AML-193 (cell line): ENCODE measurements at places on chromosomes 7 and 10.

- DNase-seq: no peak
Observed at GRCh38 chr7:26202019-26202990, 760 bp downstream of the CBX3 start.

DNA sequence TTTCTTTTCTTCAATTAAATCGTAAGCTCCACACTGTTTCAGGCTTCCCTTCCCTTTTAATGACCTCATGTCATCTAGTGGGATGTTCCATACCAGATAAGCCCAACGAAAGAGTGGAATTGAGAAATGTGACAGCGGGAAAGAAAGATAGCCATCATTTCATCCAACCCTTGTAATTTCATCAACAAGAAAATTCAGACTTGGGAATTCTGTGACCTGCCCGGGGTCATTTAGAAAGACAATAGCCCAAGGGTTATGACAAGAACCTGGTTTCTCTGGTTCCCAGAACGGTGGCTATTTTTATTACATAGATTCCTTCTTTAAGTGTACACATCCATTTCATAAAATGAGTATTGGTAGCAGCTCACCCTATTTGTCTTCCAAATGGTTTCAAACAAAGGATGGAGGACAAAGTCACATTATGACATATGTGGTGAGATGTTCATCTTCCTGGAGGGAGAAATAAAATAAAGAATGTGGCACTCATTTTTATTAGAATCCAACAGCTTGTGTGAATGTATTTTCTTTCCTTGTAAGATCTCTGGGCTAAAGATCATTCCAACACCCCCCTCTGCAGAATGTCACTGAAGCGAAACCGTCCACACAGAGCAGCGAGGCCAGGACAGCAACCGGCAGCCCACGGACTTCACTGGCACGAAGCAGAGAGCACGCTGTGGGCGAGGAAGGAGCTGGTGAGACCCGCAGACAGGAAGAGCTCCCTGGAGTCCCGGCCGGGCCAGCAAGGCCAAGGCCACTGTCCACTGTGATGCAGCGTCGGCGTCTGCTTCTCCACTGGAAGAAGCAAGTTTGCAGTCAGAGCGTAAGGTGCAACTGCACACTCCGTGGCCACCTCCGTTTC lies 199.9 kb downstream of the KLF6 start:
- DNase-seq: no peak

DNA sequence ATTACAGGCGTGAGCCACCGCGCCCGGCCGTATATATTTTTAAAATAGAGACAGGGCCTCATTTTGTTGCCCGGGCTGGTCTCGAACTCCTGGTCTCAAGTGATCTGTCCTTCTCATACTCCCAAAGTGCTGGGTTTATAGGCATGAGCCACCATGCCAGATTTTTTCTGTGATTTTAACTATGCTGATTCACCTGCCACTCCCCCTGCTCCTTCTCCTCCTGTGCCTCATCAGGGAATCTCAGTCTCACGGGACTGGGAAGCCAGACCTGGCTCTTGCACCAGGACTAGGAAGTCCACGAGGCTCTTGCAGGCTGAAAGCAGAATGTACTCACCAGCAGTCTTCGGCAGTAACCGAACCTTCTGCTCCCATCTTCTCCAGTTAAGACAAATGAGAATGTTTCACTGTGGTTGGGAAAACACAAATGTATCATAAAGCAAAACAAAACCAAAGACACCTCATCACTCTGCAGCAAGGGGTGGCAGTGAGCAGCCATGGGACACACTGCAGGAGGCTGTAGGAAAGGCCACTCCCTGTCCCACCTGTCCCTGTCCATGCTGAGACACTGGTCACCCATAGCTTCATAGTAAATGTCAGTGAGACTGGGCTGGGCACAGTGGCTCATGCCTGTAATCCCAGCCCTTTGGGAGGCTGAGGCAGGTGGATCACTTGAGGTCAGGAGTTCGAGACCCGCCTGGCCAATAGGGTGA lies 78.7 kb upstream of the MKRN1 start:
- DNase-seq: no peak

DNA sequence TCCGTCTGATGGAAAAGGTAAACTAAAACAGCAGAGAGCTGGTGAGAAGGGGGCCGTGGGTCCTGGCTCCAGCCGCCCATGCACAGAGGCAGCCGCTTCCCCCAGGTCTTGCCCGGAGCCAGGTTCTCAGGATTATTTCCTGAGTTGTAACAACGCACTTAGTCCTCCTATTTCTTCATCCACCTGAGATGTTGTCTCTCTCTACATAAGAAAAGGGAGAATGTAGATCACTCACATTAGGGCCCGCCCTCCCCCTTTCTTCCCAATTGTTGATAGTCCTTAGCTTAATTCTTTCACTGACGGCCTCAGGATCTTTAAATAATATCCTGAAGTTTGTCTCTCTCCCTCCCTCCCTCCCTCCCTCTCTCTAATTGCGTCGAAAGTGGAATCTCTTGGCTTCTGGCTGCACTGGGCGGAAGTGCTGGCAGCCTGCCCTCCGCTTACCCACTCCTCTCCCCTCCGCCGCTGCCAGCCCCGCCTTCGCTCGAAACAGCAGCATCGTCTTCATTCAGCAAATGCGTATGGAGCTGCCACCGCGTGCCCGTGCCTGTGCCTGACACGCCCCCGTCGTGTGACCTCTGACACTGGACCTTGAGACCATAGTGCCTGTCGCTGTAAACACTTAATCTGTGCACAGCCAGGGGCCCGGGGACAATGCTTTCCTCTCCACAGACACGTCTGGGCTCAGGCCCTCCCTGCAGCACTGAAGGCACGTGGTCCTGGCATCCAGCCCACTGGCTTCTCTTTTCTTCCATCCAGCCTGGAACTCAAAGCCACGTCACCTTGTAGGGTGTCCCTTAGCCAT lies 174.5 kb upstream of the PPP2R2D start:
- no peak for DNase-seq

DNA sequence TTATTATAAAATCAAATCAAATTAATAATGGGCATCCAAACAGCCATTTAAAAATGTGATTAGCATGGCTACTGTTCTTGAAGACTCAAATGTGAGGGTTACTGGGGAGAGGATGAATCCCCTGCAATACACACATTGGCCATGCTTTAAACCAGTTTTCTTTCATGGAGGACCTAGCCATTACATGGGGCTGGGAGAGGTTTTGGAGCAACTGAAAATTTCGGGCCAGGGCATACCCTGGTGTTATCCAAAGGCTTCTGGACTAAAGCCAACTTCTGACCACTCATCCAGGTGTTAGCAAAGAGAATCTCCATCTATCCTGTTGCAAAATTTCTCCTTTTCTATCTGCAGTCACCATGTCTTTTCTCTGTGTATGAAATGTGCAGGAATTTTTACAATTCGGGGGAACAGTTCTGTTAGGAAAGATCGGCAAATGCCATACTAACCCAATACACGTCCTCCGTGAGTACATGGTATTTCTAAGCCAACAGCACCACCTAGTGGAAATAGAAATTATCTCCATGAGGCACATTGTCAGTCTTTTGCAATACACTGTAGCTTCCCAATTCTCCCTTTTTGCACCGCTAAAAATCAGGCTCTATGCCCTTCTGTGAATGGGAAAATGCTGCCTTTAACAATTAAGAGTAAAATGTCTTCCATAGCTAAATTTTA lies 47.0 kb upstream of the ZNF107 start:
- peak; percentile 60 for DNase-seq
